Activated naive CD8-positive, alpha-beta T cell treated with anti-CD3 and anti-CD28 coated beads, Interleukin-2, amount 10 ng/mL, durations not matched to agents 7 days and 5 days (primary cell): ENCODE measurements at places on chromosomes 2 and 18. TPM values are rescaled to one million over a fixed set of nuclear protein-coding genes. Genes with fewer than 3 reads are reported as not detected.

- no peak overlapping the region for H3K27ac ChIP-seq
- H3K4me3 ChIP-seq, result no peak overlapping the region
- H3K27me3 ChIP-seq, result no peaks in the 10 kb centered on the region
- no peaks in the 10 kb centered on the region for H3K4me1 ChIP-seq
- no peaks in the 10 kb centered on the region for H3K36me3 ChIP-seq
Observed at GRCh38 chr2:240787521-240788472, 32.2 kb downstream of the KIF1A start.

ASB18 gene
- not detected for total RNA-seq

SULT1C4 gene
- total RNA-seq, result not detected

- H3K4me3 ChIP-seq, result no peak overlapping the region
- peaks cover 11% of the 10 kb centered on the region for H3K27me3 ChIP-seq
- H3K36me3 ChIP-seq, result no peaks in the 10 kb centered on the region
- H3K27ac ChIP-seq, result no peak overlapping the region
- no peak for DNase-seq
Observed at GRCh38 chr18:59377613-59378337, 18.7 kb upstream of the LMAN1 start.

DNA sequence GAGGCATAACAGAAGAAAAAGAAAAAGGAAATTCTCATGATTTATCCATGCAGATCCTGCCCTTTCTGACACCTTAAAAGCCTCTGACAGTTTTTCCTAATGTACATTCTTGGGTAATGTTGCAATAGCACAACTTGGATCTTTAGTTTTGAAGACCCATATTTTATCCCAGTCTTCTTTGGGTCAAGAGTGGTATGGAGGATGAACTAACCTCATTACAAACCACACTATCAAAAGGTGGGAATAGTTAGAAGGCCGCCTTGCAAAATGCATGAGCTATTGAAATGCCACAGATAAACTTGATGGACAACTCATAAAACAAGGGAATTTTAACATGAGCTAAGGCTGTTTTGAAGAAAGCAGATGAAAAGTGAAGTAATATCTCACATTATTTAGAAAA lies 1479.8 kb upstream of the ACVR2A start:
- H3K4me3 ChIP-seq, result no peak overlapping the region
- H3K4me1 ChIP-seq, result no peaks in the 10 kb centered on the region
- no peaks in the 10 kb centered on the region for H3K27me3 ChIP-seq
- no peak overlapping the region for H3K27ac ChIP-seq

DNA sequence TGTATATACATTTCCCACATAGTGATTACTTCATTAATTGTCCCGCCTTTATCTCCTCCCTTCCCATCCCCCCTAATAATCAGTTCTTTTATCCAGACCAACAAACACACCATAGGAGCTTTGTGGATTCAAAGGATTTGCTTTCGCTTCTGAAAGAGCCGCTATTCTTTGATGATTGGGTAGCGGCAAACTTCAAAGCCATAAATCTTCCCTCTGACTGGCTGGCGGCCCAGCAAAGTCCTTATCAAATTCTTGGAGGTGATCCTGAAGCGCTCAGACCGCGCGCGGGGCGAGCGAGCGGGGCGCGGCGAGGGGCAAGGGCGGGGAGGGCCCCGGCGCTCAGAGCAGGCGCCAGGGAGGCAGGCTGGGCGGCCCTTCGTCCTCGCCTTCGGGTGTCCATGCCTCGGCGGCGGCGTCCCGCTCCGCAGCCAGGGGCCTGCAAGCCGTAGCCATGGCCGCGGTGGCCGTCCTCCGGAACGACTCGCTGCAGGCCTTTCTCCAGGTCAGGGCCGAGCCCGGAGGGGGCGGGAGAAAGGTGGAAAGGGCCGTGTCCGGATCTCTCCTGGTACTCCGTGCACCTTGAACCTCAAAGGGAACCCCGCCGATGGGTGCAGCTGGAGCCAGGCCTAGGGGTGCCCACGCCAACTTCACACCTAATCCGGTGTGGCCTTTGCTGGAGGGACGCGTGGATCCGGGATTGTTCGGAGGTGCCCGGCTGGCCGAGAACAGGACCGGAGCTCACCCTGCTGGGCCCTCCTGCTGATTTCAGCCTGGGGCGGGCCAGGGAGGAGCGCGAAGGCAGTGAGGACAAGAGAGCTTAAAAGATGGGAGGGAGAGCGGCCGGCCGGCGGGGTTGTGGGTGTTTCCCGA lies at the start of gene SP5:
Gene SP5, plus strand, starts transcription at position 276 of the 870 bp plus-strand sequence. Its CDS starts 176 bp downstream, at position 452.
- no peaks in the 10 kb centered on the region for H3K36me3 ChIP-seq
- H3K27me3 ChIP-seq, result peaks cover 78% of the 10 kb centered on the region
- H3K4me1 ChIP-seq, result peaks cover 22% of the 10 kb centered on the region
